ENCODE measurements at places on chromosomes 4 and X. TPM values are rescaled to one million over a fixed set of nuclear protein-coding genes. Genes with fewer than 3 reads are reported as not detected.

Gene CXXC4
- 3.8 TPM for total RNA-seq

Gene NPY2R
- not detected for total RNA-seq

Gene HEPH
- total RNA-seq = 131 TPM

DNA sequence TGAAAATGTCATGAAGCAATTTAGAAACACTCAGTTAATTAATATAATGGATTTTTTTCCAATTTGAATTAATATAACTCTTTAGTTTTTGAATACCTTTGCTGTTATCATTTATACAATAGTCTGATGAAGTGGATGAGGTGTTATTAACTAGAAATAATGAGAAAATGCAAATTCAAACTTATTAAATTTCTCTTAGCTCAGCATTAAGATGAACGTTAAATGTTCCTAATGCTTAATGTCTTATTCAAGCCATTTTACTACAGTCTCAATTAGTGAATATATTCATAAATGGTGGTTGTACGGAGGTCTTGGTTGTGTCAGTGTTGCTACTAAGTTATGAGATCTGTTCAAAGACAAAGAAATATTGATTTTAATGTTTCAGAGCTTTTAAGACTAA, 186.3 kb downstream of the DTHD1 start:
- no peak for DNase-seq

DNA sequence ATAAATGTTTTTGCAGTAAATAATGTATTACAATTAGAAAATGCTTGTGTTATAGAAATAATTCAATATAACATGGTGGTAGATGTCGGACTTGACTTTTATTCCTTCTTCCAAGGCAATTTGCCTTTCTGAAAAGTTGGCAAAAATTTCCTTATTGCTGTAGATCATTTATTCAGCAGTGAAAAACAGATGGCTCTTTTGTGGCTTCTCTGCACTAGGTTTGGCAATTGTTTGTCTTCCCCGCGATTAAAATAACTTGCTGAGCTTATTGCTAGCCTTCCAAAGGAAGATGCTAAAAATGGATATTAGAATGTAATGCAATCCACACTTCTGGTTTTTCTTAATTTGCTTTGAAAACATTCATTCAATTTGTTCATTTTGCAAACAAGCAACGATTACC, 1977.9 kb upstream of the ADGRL3 start:
- DNase-seq = no peak

DNA sequence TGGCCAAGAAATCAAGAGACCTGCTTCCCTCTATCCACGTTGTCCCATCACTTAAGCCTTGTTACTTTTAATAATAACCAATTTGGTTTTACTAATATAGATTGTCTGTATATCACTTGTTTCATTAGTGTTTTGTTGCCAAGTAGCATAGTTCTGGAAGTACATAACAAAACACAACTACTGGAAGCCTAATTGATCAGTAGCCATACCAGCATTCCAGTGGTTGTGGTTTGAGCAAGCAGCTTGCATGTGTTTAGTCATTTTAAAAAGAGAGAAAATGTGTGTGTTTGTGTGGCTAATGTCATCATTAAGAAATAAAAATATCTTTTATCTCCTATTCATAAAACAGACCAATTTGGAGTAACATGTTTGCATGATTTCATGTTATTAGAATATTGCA, 70.8 kb downstream of the PTPN13 start:
- no peak for DNase-seq

DNA sequence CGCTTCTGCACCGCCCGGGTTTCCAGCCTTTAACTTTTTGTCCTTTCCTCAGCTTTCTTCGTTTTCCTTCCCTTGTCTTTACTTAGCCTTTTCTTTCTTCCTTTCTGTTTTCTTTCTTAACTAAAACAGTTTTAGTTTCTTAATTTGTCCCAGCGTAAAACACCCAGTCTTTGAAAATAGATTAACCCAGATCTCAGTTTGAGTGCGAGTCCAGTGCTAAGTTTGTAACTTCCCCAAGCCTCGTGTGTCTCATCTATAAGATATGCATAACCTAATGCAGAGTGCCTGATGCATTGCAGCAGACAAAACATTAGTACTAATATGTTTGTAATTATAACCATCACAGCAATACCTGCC, 460 bp upstream of the GEMIN8 start:
- DNase-seq = no peak

DNA sequence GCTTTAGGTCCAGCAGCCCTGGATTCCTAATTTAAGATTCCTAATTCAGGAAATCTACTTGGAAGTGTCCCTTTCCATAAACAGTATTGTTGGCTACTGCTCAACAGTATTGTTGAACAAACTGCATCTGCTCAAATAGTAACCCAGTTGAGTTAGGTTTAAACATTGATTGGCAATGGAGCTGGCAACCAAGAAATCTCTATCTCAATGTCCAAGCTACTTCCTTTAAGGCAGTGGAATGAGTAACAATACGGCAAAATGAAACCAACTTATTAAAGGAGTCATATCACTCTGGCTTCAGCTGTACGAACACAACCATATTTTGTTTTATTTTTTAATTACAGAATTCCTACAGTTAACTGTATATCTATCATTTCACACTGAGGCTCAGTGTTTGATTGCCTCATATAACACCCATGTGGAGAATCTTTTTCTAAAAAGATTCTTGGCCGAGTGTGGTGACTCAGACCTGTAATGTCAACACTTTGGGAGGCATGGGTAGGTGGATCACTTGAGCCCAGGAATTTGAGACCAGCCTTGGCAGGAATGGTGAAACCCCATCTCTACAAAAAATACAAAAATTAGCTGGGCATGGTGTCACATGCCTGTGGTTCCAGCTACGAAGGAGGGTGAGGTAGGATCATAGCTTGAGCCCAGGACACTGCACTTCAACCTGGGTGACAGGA, 71.7 kb upstream of the IL13RA1 start:
- DNase-seq = no peak

GRCh38 chr4:98891478-98892337, 37.2 kb downstream of the EIF4E start:
- DNase-seq = no peak

GRCh38 chrX:74280759-74281158, 23.2 kb upstream of the ZCCHC13 start:
- DNase-seq = no peak

DNA sequence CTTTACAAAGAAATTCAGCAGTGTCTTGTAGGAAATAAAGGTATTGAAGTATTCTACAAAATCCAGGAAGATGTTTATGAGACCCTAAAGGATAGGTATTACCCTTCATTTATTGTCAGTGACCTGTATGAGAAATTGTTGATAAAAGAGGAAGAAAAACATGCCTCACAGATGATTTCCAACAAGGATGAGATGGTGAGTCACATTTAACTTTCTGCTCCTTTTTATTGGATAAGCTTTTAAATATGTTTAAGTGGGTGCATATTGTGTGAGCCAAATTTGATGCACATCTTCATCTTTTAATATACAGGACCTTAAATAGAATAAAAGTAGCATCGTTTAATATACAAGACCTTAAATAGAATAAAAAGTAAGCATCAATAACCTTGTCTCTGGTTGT, 72.1 kb downstream of the LRP2BP start:
- DNase-seq = no peak
